Posterior cingulate gyrus (tissue), 11 donors: ENCODE measurements at places on chromosomes 6 and 20.
A peak's percentile ranks its signal among the peaks of the same experiment; 100 is the strongest.

DNA sequence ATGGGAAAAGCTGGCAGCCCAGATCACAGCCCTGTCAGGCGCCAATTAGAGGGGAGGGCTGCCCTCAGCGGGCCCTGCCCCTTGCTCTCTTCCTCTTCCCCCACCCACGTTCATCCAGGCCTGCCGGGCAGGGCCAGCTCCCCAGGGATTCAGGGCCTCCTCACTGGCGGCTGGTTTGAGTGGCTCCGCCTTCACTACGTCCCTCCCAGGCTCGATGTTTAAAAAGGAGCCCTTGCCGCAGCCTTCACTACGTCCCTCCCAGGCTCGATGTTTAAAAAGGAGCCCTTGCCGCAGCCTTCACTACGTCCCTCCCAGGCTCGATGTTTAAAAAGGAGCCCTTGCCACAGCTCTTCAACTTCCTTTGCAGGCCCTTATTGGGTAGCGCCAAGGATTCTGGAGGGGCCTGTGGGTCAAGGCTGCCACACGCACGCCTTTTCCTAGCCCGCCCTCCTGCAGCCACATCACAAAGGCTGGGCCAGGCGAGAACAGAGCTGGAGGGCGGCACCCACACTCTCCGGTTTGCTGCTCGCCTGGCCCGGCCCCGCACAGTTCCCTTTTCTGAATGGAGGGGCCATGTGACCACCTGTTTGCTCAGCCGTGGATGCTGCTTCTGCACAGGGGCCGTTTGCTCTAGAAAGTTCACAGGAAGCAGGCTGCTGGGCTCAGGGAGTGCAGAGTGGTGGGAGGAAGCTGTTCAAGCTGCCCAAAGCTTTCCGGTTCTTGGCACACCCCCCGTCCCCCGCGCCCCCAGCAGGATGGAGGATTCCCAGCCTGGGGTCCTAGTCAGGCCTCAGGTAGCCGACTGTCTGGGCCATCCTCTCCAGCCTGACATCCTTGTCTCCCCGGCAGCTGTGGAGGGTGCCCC is 1.6 kb downstream of the SLC17A9 start:
- DNase-seq: peak; percentile 47

- no peak for DNase-seq
Measured at GRCh38 chr6:106628658-106629102, 618 bp downstream of the RTN4IP1 start.

- no peak for DNase-seq
Measured at GRCh38 chr6:88472851-88473525, 306.8 kb upstream of the CNR1 start.

GRCh38 chr20:49595811-49596561 is 28.0 kb upstream of the PTGIS start:
- no peak for DNase-seq

- DNase-seq: no peak
Measured at GRCh38 chr6:99490608-99491007, 24.6 kb downstream of the USP45 start.

DNA sequence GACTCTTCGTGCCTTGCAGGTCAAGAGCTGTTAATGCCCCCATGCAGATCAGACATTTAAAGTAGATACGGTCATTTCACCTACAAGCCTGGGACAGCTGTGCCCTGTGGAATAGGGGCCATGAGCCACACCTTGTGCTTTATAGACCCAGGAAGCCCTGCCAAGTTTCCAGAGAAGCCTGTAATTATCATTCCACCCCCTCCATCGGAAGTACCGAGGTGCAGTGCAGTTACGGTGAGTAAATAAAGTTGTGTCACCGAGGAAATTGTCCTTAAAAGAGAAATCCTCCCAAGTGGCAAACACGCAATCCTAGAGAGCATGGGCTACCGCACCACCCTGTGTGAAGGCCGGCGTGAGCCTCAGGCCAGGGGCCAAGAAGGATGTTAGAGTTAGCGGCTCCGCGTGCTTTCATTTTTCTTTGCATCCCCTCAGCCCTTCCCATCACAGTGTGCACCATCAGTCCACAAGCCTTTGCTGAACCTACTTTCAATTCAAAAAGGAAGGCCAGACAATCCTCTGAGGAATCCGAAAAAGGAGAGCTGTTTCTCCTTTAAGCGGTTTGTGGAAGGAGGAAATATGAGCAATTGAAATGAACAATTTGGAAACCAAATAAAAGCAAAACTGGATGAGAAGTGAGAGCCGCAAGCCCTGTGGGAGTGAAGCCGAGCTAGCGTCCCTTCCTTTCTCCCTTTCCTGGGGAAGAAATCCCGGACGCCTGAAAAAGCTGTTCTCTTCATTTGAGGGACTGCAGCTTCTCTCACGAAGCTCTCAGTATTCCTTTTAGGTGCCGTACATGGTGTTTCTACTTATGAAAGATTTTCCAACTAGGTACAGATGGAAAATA is 183.3 kb upstream of the PDE10A start:
- DNase-seq: no peak

- no peak for DNase-seq
Measured at GRCh38 chr6:112478036-112478435, 130.9 kb downstream of the RFPL4B start.

- DNase-seq: no peak
Measured at GRCh38 chr6:54835176-54835575, 11.4 kb upstream of the FAM83B start.

GRCh38 chr20:38751360-38751976 is 3.2 kb downstream of the ACTR5 start:
- DNase-seq: no peak

DNA sequence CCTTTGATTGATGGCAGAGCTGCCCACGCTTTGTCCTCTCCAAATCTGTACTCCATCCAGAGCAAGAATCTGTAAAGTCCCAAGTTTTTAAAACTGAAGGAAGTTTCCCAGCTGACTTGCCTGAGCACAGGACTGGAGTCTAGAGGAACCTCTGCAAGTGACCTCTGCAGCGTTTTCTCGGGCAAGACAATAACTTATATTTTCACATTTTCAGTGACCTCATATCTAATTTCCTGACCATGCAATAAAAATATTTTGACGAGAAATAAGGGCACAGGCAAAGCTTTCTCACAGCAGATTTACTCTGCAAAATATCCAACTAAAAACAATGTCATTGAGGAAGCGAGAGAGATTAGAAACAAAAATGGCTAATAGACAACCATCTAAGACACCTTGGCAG is 185.5 kb upstream of the SNX9 start:
- DNase-seq: no peak

GRCh38 chr6:166795879-166796278 is 160.5 kb downstream of the RNASET2 start:
- DNase-seq: no peak

GRCh38 chr6:52538252-52538900 is 38.5 kb downstream of the TRAM2 start:
- no peak for DNase-seq

DNA sequence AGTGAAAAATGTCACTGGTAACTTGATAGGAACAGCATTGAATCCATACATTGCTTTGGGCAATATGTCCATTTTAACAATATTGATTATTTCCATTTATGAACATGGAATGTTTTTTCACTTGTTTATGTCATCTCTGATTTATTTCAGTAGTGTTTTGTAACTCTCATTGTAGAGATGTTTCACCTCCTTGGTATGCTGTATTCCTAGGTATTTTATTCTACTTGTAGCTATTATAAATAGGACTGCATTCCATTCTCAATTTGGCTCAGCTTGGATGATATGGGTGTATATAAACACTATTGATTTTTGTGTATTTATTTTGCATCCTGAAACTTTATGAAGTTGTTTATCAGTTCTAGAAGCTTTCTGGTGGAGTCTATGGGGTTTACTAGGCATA is 730.3 kb downstream of the DOK5 start:
- no peak for DNase-seq

- no peak for DNase-seq
Measured at GRCh38 chr6:118494091-118494490, 54.0 kb upstream of the PLN start.

GRCh38 chr6:75275067-75275466 is 9.5 kb downstream of the TMEM30A start:
- DNase-seq: no peak

- DNase-seq: peak; percentile 72
Measured at GRCh38 chr20:41738604-41739206, 120.5 kb upstream of the CHD6 start.

GRCh38 chr20:62652041-62652893 is 10.0 kb downstream of the SLCO4A1 start:
- DNase-seq: no peak

DNA sequence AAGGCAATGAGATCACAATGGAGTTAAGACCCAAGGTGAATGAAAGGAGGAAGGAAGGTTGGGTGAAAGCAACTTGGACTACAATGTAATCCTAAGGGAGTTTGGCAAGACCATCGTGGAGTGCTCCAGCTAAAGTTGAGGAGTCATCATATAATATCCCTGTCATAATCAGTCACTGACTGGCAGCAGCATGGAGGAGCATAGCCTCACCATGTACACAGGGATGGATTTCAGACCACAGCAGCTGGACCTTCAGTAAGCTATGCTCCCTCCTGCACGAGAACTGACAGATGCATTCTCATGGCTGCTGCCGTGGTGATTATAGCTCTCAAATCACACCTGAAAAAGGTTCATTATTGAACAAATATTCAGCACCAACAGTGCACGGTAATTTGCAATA is 43.0 kb downstream of the GOPC start:
- DNase-seq: no peak

DNA sequence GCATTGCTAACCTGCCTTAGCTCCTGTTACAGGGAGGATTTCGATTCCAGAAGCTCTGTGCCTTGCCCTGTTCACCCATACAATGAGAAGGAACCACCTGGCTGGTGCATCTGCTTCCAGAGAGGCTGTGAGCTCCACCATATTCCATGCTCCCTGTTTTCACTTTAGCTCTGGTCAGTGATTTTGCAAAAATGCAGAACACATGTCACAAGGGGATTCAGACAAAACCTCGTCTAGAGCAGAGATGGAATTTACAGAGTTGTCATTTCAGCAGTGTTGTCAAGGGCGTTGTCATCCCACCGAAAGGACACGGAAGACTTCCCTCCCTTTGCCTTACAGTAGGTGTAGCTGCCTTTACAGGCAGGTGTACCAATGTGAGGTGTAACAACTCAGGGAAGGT is 223.0 kb upstream of the ARID1B start:
- DNase-seq: no peak

GRCh38 chr20:35027301-35027700 is 65.3 kb downstream of the TRPC4AP start:
- no peak for DNase-seq

GRCh38 chr6:25296217-25296905 is 17.2 kb downstream of the CARMIL1 start:
- DNase-seq: no peak

- no peak for DNase-seq
Measured at GRCh38 chr6:10578723-10579122, 57.6 kb downstream of the GCNT2 start.

GRCh38 chr6:46781478-46782378 is 11.5 kb upstream of the MEP1A start:
- no peak for DNase-seq

DNA sequence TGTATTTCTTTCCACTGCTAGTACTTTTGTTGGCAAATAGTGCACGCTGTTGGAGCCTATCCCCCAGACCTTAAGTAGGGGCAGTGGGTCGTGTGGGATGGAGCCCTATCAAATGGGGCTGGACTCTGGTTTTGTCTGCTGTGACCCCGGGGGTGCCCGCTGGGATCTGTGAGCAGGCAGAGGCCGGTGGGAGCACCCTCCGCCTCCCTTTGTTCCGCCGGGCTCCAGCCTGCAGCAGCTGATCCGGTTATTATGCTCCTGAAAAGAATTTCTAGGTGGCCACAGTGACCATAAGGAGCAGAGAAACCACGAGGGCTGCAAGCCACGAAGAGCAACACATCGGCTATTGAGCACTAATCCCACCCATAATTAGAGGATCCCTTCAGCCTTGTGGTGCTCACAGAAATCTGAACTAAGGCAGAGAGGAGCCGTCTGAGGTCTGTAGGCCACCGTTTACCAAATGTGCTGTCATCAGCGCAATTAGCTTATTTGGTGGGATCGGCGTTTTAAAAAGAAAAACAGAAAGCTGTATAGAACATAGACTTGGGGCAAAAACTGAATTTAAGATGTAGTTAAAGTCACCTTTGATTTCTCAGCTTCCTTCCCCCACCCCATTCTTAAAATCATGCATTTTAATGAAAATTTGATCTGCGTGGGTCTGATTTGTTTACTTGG is 598.3 kb upstream of the JAG1 start:
- DNase-seq: no peak

DNA sequence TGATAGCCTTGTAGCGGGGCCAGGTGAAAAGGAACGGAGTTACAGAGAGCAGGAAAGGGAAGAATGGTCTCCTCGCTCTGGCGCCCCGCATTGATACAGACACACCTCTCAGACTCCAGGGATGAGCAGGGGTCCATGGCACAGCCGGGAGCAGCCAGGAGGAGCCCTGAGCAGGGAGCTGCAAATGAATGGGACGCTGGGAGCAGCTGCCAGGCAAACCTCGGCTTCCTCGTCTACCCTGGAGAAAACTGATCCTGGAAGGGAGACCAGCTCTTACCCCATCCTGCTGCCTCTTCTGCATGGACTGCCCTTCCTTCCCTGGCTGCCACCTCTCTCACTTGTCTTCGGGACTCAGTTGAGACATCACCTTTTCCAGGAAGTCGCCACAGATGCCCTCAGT is 97.3 kb upstream of the MAFB start:
- DNase-seq: no peak

GRCh38 chr6:130027948-130028347 is 9.6 kb downstream of the L3MBTL3 start:
- no peak for DNase-seq

DNA sequence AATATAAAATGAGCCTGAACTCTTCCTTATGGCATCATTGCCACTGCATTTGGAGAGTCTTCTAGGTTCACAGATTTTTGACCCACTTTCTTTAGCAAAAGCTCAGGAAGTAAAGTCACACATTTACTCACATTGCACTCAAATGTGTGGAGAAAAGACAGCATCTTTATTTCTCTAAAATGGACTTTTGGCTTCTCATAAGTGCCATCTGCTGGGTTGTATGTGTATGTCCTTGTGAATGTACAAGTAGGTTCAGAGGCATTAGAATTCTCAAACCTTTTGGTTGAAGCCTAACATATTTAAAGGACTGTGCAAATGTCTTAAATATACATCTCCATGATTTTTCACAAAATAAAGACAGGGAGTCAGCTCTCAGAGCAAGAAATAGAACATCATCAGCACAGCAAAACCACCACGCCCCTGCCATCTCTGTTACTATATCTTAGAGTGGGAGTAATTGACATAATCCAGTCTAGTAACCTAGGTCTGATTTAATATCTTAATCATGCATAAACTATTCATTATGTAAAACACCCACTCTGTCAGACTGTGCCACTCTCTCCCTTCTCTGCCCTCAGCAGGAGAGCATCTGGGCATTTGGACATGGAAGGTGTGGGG is 42.2 kb upstream of the SPTLC3 start:
- no peak for DNase-seq

DNA sequence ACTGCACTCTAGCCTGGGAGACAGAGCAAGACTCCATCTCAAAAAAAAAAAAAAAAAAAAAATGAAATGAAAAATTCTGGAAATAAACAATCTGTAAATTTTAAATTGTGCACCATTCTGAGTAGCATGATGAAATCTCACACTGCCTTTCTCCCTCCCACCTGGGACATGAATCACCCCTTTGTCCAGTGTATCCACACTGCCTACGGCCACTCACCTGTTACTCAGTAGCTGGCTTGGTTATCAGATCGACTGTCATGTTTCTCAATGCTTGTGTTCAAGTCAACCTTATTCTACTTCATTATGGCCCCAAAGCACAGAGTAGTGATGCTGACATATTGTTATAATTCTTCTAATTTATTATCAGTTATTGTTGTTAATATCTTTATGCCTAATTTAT is 58.7 kb upstream of the MTHFD1L start:
- no peak for DNase-seq
